ENCODE measurements at places on chromosomes 4 and X.

- DNase-seq: no peak
Observed at GRCh38 chr4:107906458-107907100, 24.8 kb upstream of the CYP2U1 start.

GRCh38 chr4:186700746-186701145 lies 22.9 kb downstream of the FAT1 start:
- DNase-seq: no peak

GRCh38 chrX:6683353-6683752 lies 148.4 kb upstream of the VCX3A start:
- no peak for DNase-seq

GRCh38 chr4:6781561-6781960 lies 966 bp upstream of the KIAA0232 start:
- no peak for DNase-seq

GRCh38 chr4:8703857-8704495 lies 111.4 kb downstream of the CPZ start:
- DNase-seq: no peak

GRCh38 chr4:188002751-188003150 lies 7.2 kb downstream of the ZFP42 start:
- DNase-seq: no peak

- DNase-seq: no peak
Observed at GRCh38 chr4:141458501-141458900, 177.9 kb upstream of the IL15 start.

DNA sequence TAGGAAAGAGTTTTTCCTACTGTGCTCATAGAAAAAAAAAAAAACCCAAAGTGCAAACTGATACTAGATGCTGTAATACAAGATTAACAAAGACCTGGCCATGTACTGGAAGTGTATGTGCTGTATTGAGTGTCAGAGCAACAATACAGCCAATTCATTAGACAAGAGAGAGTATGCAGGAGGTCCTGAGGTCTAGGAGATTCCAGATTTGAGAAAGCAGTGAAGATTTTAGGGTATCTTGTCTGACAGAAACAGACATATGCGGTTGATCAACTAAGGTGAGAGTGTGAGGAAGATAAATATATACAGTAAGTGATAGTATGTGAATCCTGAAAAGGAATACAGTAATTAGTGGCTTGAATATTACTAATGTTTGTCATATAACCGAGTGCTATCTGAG lies 3.0 kb downstream of the GPR174 start:
- DNase-seq: no peak

GRCh38 chr4:5278213-5278612 lies 226.9 kb downstream of the STK32B start:
- DNase-seq: no peak

DNA sequence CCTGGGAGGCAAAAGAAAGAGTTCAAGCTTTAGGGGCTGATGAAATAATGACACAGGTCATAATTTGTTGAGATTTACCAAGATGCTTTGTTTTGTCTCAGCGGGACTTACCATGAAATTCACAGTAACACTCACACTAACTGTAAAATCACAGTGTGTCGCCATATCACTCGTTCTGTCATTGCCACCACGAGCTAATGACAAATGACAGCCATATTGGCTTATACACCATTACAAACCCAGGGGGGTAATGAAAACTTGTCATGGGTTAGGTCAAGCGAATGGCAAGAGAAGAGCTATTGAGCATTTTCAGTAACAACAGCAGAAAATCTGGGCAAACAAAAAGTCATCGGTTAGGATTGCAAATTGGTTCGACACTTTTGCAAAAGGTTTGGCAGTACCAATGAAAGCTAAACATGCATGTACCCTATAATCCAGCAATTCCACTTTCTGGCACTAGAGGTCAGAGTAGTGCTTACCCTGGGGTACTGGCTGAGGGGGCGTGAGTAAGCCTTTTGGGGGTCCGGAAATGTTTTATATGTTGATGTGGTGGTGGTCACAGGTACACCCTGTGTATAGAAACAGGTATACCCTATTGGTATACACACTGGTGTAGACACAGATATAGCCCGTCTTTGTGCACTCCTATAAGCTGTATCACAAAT lies 83.9 kb upstream of the RAI2 start:
- no peak for DNase-seq

- no peak for DNase-seq
Observed at GRCh38 chr4:126794363-126794762, 838.4 kb upstream of the INTU start.

DNA sequence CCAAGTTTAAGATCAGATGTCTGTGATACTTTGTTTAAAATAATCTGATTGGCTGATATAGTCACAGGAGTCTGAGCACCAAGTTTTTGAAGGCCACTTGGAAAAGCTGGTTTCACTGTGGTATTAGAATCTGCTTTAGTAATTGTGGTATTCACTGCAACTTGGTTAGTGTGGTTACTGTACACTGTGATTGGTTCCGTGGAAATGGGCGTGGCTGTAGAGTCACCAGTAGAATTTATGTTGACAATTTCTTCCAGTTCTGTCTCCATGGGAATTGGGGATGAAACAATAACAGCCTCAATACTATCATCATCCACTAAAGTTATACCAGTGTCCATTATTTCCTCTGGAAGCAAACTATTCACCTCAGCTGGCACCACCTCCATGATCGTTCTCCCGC lies 26.2 kb downstream of the LIN54 start:
- DNase-seq: no peak

All from AG04450 (cell line).